ENCODE measurements at places on chromosomes 16 and 17. TPM values are rescaled to one million over a fixed set of nuclear protein-coding genes. Genes with fewer than 3 reads are reported as not detected.

DNA sequence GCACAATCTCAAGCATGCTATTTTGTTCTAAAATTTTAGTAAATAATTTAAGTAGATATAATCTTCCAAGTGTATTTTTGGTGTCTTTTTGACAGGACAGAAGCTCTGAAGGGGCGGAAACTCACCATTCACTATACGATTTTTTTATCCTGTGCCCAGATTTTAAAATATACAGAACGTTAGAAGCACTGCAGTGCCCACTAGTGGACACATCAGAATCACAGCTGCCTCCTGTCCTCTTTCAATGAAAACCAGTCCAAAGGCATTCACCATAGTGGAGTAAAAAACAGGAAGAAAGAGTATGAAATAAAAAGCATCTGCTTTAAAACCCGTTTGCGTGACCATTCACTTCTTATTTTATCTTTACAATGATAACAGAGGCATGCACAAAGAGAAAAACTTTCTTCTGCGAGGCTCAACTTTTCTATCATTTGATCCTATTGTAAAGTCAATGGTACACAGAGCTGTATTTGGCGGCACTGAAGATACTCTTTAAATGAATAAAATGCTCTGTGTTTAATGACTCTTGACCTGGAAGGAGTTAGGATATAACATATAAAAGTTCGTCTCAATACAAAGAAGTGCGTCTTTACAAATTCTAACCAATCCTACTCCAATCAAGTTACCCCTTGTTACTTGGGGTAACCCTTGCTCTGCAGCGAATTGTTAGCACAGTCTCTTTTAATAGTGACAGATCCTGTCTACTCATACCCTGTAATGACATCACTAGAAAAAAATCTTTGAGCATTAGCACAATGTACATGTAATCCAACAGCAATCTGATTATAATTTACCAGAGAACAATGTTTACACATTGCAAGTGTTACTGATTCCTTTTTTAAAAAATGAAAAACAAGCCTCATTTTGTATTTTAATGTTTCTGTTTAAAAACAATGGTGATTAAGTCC lies 339.8 kb upstream of the PSMD7 start:
- peak; percentile 73 for DNase-seq

Gene GAS2L2
- not detected for total RNA-seq

- no peak for DNase-seq
These were observed 212.5 kb upstream of the CPHXL start for GRCh38 chr16:75938818-75939217.

Gene PPP1R27
- total RNA-seq, result not detected

Gene CD300E
- total RNA-seq, result 2.4 TPM

DNA sequence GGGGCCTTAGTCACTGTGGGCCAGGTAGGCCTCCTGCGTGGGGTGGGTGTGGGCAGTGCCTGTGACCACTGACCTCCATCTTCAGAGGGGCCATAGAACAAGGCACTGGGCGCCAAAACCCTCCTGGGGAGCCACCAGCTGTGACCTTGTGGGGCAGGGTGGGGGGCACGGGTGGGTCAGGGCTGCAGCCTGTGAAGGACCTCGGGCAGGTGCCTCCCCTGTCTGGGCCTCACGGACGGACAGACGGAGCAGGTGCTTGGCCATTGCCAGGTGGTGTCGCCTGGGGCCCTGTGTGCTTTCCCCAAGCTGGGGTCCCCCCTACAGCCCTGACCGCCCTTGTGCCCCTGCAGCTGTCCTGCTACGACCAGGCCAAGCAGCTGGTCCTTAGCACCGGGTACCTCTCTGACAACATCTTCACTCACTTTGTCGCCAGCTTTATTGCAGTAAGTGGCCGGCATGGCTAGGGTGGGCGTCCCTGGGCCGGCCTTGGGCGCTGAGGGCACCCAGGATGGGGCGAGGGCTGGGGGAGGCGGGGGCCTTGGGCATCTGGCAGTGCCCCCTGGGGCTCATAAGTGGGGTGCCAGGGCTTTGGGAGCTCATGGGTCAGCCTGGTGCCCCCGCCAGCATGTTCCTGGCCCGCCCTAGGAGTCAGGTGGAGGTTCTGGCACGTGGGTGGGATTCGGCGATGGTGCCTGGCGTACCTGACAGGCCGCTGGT lies 5.1 kb downstream of the SLC25A10 start:
- DNase-seq, result peak; percentile 63

DNA sequence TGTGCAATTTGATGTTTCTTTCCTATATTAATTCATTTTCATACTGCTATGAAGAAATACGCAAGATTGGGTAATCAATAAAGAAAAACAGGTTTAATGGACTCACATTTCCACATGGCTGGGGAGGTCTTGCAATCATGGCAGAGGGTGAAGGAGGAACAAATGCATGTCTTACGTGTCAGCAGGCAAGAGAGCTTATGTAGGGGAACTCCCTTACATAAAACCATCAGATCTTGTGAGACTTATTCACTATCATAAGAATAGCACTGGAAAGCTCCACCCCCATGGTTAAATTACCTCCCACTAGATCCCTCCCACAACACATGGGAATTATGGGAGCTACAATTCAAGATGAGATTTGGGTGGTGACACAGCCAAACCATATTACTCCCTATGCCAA lies 418.9 kb upstream of the MAF start:
- DNase-seq, result no peak

GRCh38 chr17:40407460-40407859 lies 10.2 kb downstream of the TOP2A start:
- DNase-seq, result no peak

GRCh38 chr16:49483651-49484450 lies 110.2 kb downstream of the C16orf78 start:
- DNase-seq, result peak; percentile 44

- DNase-seq, result peak; percentile 96
These were observed 3.4 kb upstream of the NTN3 start for GRCh38 chr16:2467528-2468232.

Gene DOC2A
- total RNA-seq, result 0.36 TPM

DNA sequence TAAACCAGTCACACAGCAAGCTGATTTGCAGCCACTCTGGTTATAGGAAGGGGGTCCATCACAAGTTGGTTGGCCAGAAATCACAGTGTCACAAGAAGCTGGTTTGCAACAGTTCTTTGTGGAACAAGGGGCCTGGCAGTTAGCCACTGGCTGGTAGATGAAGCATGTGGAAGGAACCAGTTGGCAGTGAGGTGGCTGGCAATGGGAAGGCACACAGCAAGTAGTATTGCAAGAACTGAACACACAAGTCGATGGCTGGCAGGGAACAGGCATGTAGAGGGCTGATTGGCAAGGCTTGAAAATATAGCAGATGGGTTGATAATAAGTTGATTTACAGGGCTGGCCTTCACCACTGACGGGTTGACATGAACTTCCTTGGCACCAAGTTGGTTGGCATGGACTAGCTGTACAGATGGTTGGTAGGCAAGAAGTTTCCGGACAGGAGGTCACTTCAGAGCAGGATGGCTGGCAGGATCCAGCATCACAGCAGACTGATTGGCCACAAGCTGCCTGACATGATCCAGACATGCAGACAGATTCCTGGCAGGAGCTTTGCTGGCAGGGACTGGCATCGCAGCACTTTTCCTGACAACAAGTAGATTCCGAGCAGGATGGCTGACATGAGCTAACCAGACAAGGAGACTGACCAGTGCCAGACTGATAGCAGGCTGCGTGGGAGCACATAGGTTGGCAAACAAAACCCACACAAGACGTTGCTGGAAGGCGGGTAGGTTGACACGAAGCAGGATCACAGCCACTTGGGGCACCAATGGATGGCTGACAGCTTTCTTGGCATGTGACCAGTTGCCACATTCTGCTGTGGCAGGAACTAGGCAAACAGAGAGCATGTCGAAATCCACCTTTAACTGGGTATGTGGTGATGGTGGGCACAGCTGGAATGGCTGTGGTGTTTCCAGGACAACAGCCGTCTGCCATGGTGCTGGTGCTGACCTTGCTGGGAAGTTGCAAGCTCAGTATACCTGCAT lies at the start of gene KRTAP29-1:
TSS of gene KRTAP29-1 (minus strand) at position 936 of the 986 bp plus-strand sequence. CDS start at position 936, 0 bp downstream.
- DNase-seq, result no peak

Gene CDC6
- total RNA-seq, result 0.83 TPM

GRCh38 chr17:64455993-64456885 lies 7.3 kb downstream of the MILR1 start:
- DNase-seq, result no peak

- DNase-seq, result no peak
These were observed 251.9 kb downstream of the PARN start for GRCh38 chr16:14378131-14378551.

GRCh38 chr17:35714988-35715387 lies 16.5 kb upstream of the RASL10B start:
- DNase-seq, result no peak

GRCh38 chr16:3674513-3675295 lies 20.2 kb downstream of the DNASE1 start:
- DNase-seq, result no peak

DNA sequence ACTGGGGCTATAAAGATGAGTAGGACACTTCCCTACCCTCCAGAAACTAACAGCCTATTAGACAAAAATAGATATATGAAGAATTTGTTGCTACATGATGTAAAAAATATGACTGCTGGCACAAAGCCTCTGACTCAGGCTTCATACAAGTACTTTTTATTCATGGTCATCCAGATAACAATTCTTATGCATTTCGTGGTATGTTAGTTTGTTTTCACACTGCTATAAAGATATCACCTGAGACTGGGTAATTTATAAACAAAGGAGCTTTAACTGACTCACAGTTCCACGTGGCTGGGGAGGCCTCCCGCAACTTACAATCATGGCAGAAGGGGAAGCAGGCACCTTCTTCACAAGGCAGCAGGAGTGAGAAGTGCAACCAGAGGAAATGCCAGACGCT lies 112.5 kb upstream of the HLF start:
- no peak for DNase-seq

- DNase-seq, result peak; percentile 80
These were observed 35.5 kb downstream of the ADCY7 start for GRCh38 chr16:50301626-50302471.

Gene OGFOD3
- 28.2 TPM for total RNA-seq

DNA sequence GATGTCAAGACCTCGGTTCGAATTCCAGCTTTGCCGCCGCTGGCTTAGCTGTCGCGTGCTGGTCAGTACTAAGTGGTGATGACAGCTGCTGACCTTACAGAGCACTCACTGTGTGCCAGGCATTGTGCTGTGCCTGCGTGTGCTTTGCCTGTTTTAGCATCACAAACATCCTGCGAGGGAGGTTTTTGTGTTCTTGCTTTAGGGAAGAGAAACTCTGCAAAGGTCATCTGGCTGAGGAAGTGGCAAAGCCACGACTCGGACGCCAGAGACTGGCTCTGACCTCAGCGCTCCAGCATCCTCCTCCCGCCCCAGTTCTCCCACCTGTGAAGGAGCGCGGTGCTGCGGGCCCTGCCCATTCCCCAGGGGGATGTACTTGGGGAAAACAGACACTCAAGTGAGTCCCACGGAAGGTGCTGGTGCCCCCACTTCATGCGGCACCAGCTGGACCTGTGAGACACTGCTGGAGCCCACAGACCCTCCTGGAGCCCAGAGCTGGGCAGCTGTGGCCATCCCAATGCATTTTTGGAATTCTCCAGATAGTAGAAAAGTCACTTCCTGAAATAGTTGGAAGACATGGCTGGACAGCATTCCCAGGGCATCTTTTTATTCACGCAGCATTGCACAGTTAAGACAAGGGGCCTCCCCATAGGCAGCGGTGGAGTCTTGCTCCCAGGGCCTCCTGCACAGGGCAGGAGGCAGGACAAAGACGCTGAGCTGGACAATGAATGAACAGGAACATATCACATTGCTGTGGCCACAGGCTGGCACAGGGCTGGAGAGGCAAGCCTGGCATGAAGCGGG lies 20.0 kb upstream of the HERPUD1 start:
- peak; percentile 76 for DNase-seq

Gene UBALD2
- total RNA-seq, result 3.9 TPM

GRCh38 chr17:67569873-67570272 lies 147.9 kb upstream of the NOL11 start:
- DNase-seq, result peak; percentile 9

- DNase-seq, result no peak
These were observed 34.2 kb downstream of the GJC1 start for GRCh38 chr17:44795928-44796327.

Gene CMTM1
- total RNA-seq, result 1.9 TPM

GRCh38 chr16:57022445-57022844 lies 33.1 kb downstream of the NLRC5 start:
- peak; percentile 14 for DNase-seq

GRCh38 chr17:27664606-27664965 lies 33.6 kb downstream of the LGALS9 start:
- no peak for DNase-seq

Data from sigmoid colon (tissue), 7 donors.